ENCODE measurements at places on chromosomes 3 and 15. TPM values are rescaled to one million over a fixed set of nuclear protein-coding genes. Genes with fewer than 3 reads are reported as not detected.

DNA sequence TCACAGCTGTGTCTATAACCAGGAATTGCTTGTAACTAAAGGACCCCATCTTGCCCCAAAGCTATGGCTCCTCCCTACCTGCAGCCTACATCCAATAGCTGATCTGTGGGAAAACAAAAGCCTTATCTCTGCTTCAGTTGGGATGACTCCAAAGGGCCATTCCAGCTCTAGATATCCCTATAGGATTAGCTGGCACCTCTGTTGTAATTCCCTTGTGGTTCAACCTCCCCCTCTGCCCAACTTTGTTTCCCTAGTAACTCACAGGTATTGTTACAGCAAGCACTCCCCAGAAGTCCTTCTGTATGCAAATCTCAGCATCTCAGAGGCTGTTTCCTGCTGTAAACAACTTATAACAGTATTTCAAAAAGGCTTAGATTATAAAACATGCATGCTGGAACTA is 478.6 kb downstream of the AGBL1 start:
- DNase-seq: no peak

GRCh38 chr3:69723389-69723788 is 15.9 kb upstream of the MITF start:
- no peak for DNase-seq

GRCh38 chr3:112505907-112506306 is 6.6 kb upstream of the BTLA start:
- no peak for DNase-seq

- DNase-seq: no peak
Observed at GRCh38 chr3:167559924-167560323, 86.1 kb upstream of the SERPINI2 start.

- no peak for DNase-seq
Observed at GRCh38 chr3:184766555-184767261, 45.3 kb upstream of the VPS8 start.

DNA sequence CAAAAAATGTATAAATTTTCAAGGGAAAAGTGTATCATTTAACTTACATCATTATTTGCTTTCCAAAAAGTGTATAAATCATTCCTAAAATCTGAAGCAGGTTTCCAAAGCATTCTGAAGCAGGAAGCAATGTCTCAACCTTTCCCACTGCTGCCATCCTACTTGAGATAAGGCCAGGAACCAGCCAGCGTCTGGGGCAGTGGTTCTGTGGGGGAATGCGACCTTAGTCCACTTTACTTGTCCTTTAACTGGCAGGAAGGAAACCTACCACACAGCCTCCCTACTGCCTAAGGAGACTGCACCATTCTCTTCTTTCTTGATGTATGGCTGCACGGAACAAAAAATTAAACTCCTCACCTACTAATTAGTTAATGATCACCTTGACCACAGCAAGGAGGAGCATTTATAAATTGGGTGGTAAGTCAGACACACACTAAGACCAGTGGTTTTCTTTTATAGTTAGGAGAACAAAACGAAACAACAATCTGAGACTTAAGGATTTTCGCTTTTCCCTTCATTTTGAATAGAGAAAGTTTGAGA is 3.7 kb downstream of the SORD start:
- peak; percentile 81 for DNase-seq

GRCh38 chr3:102391491-102391890 is 43.3 kb upstream of the ZPLD1 start:
- DNase-seq: no peak

GRCh38 chr3:188154809-188155574 is 1.0 kb downstream of the LPP start:
- no peak for DNase-seq

DNA sequence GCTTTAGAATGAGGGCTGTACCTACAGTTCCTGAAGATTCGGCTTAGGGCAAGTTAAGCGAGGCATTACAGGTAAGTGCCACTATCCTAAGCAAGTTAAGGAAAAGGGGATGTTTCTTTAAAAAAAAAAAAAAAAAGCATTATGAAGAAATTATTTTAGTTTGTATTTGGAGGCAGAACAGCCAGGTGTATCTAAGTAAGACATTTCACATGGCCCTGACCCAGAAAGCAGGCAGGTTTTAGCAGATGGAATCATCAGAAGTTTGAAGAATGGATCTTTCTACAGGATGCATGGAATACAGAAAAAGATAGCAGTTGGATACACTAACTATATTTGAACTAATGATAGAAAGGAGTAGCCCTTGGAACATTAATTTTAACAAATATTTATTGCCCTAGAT is 105.6 kb downstream of the OSBPL10 start:
- no peak for DNase-seq

GRCh38 chr15:92043283-92043682 is 189.8 kb downstream of the SLCO3A1 start:
- DNase-seq: no peak

- no peak for DNase-seq
Observed at GRCh38 chr15:83278191-83278590, 6.3 kb downstream of the BNC1 start.

DNA sequence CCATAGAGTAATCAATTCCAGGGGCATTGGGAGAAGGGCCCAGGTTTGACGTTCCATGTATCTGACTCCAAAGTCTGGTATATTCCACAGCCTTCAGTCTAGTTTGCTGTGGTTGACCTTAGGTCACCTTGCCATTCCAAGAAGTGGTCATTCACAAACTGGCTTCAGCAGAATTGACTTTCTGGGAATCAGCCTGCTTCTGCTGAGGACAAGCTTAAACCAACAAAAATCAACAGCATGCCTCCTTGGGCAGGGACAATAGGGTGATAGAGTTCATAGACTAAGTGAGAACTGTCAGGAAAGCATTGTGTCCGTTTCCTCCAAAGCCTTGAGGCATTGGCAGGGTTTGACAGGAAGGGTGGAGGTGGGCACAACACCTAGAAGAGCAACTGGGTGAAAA is 24.1 kb upstream of the NDUFB4 start:
- DNase-seq: no peak

DNA sequence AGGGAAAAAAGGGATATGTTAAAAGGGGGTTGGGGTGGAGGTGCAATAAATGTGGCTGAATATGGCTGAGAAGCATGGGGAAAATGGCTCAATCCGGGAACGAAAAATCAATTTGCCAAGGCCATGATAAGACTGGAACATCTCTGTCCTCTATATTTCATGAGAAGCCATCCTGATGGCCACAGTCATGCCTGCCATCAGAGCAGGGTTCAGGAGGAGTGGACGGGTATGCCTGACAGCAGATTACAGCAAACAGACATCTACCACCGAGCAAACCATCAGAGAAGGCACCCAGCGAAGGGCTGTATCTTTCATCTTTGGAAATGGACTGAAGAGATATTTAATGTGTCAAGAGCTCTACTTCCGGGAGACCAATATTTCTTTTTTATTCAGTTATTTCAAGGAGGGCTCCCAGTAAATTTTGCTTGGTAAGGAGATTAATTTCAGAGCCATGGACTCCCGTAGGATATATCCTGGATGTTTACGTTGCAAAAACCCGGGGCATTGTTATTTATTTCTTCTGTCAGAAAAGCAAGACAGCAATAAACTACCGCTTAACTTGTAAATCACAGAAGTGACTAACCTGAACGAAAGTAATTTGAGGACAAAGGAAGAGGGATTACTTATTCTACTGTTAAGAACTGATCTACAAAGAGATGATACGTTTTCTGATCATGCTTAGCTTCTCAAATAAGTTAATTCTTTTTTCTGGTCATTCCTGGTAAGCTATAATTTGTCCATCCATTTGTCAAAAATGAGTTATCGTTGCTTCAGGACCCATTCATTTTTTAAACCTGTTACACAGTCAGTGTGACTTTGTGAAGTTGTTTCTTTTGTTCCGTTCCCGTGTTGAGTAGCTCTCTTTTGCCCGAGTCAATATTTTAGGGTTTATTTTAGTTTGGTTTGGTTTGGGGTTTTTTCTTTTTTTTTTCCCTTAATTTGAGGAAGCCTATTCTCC is 80.6 kb upstream of the CHD2 start:
- DNase-seq: peak; percentile 20

DNA sequence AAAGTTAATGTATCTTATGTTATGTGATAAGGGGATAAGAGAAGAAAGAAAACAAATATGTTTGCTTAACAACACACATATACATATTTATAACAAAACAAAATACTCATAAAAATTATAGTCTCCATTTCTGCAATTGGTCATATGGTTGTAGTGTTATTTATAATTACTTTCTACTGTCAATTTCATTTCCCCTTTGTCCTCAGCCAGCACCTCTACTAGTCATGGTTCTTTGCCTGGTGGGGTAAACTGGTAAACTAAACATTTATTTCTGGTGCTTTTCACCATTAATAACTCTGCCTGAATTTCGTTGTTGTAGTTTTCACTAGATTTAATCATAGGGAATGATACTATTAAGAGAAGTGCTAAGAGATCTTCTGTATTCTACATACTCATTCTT is 88.0 kb upstream of the ALCAM start:
- no peak for DNase-seq

DNA sequence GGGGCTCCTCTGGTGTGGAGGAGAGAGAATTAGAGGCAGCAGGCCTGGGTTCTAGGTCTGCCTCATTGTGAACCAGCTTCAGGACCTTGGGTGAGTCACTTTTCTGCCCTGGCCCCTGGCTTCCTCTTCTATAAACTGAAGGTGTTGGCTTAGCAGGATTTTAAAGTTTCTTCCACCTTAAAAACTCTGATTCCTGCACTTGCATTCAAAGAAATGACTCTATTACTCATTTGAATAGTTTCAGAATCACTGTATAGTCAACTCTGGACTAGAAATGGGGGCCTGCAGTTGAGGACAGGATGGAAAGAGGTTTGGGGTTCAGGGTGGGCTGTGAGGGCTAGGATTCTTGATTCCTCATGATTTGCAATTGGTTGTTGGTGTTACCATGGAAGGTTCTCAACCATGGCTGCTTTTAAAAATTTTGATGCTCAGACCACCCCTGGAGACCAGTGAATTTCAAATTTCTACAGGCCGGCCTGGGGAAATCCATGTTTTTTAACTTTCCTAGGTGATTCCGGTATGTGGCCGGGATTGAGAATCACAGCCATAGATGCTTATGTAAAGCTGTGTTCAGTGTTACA is 19.9 kb downstream of the SMAD3 start:
- no peak for DNase-seq

- DNase-seq: no peak
Observed at GRCh38 chr15:39966521-39966920, 32.6 kb downstream of the EIF2AK4 start.

DNA sequence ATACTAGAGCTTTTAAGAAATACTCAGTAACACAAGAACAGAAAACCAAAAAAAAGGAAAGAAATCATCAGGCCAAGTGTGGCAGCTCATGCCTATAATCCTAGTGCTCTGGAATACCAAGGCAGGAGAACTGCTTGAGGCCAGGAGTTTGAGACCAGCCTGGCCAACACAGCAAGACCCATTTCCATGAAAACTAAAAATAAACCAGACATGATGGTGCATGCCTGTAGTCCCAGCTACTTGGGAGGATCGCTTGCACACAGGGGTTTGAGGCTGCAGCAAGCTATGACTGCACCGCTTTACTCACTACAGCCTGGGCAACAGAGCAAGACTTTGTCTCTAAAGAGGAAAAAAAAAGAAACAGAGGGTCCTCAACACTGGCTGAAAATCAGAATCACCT is 18.2 kb downstream of the TASOR start:
- no peak for DNase-seq

- DNase-seq: no peak
Observed at GRCh38 chr3:172329070-172329469, 119.2 kb downstream of the GHSR start.

- no peak for DNase-seq
Observed at GRCh38 chr3:129783470-129783869, 110.0 kb downstream of the TMCC1 start.

- no peak for DNase-seq
Observed at GRCh38 chr15:89501646-89502045, 5.3 kb upstream of the RHCG start.

DNA sequence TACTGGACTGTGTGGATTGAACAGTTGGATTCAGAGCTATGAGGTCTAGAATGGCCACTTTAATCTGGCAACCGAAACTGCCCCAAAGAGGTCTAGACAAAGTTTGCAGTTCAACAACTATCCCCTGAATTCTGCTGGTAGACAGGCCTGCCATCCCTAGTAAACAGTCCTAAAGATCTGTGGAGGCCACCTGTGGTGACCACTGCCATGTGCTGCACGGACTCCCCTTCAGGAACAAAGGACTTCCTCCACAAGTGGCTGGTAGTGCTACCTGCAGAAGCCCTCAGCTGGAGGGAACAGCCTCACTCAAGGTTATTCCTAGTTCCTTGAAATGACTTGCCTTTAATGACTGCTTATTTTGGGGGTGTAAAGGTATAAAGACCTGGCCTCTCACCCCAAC is 6.1 kb downstream of the TNFAIP8L3 start:
- no peak for DNase-seq

DNA sequence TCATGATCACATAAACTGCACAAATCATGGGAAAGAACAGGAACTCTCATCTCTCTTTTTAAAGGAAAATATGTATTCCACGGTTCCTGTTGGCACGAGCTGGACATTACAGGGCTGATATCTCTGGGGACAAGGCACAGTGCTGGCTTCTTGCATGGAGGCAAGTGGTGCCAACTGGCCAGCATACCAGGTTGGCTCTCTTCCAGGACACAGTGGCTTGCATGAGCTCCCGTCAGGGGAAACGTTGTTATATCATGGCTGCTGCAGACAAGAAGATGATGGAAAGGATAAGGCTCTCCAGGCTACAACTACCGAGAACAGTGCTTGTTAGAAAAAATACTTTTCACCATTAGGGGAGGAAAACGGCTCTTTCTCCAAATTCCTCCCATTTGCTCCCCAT is 283.9 kb downstream of the RORA start:
- peak; percentile 70 for DNase-seq

GRCh38 chr3:33918126-33918756 is 119.8 kb downstream of the PDCD6IP start:
- no peak for DNase-seq

GRCh38 chr15:92541291-92542200 is 114.0 kb downstream of the FAM174B start:
- no peak for DNase-seq

DNA sequence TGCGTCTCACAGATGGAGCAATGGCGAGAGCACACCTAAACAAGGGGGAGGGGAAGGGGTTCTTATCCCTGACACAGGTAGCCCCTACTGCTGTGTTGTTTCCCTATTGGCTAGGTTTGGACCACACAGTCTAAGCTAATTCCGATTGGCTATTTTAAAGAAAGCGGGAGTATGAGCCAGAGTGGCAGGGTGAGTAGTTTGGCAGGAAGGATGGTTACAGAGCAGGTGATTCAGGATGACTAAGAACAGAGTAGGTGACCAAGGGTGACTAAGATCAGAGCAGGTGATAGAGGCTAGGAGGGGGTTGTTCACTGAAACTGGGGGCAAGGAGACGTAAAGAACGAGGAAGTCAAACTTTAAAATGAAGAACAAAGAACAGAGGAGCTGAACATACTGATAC is 511.8 kb downstream of the EDEM1 start:
- no peak for DNase-seq

GRCh38 chr3:156751461-156752025 is 74.6 kb upstream of the LEKR1 start:
- DNase-seq: peak; percentile 18

P2RY12 gene
- polyA plus RNA-seq: not detected

GABRR3 gene
- polyA plus RNA-seq: not detected

RAP2B gene
- polyA plus RNA-seq: 7.9 TPM

NBEAL2 gene
- polyA plus RNA-seq: 48.0 TPM

ATP13A4 gene
- not detected for polyA plus RNA-seq

CCDC54 gene
- polyA plus RNA-seq: not detected

DOCK3 gene
- polyA plus RNA-seq: 0.08 TPM

PLS1 gene
- 0.59 TPM for polyA plus RNA-seq

SLCO2A1 gene
- polyA plus RNA-seq: 11.9 TPM

SPINK8 gene
- not detected for polyA plus RNA-seq

GAP43 gene
- polyA plus RNA-seq: not detected

SUSD5 gene
- 7.7 TPM for polyA plus RNA-seq

FOXB1 gene
- not detected for polyA plus RNA-seq

CEMIP gene
- 0.02 TPM for polyA plus RNA-seq

ZIC4 gene
- not detected for polyA plus RNA-seq

C3orf70 gene
- polyA plus RNA-seq: 0.08 TPM
